CD14-positive monocyte (primary cell): ENCODE measurements at places on chromosomes 7 and 10.

DNA sequence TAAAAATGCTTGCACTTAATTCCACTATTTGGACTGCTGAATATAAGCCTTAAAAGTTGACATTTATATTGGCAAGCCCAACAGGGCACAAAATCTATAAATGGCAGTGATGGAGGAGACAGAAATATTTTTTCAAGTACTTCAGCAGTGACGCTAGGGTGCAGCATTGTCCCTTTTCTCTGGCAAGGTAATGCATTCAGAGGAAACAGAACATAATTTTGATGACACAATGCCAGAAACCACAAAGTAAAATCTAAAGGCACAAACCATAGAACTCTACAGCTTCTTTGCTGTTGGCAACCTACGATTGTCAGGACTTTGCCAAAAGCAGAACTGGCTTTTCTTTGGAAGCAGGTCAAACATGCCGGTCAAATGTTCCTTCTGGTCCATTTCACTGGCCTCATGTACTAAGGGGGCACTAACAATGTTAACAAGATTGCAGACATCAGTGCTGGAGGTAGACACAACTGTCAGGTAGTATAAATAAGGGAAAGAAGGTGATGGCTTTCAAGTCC, 30.9 kb upstream of the FAM133B start:
- H3K27ac ChIP-seq, result peak overlapping the region; percentile 75
- H3K36me3 ChIP-seq, result peaks cover 4% of the 10 kb centered on the region
- DNase-seq, result peak; percentile 85
- H3K27me3 ChIP-seq, result no peaks in the 10 kb centered on the region

- no peaks in the 10 kb centered on the region for H3K27me3 ChIP-seq
- no peak for DNase-seq
These were observed 77.4 kb downstream of the TAF3 start for GRCh38 chr10:7895699-7896090.

DNA sequence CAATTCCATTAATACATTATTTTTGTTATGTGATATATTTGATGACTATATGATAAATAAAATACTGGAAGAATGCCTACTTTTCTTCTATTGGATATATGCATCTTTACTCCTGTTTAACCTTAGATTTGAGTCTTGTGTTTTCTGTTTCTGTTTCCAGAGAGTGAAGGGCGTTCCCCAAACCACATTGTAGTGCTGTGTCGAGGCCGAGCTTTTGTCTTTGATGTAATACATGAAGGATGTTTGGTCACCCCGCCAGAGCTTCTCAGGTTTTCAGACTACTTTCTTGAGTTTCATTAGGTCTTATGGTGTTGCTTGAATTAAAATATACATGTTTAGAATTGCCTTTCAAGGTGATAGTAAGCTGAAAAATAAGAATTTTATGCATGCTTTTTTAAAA, 23.8 kb downstream of the CROT start:
- H3K36me3 ChIP-seq, result no peaks in the 10 kb centered on the region
- H3K4me1 ChIP-seq, result no peaks in the 10 kb centered on the region
- H3K27me3 ChIP-seq, result no peaks in the 10 kb centered on the region

GRCh38 chr10:88721392-88721791, 15.3 kb downstream of the LIPK start:
- H3K27ac ChIP-seq, result no peak overlapping the region
- H3K27me3 ChIP-seq, result no peaks in the 10 kb centered on the region
- peaks cover 12% of the 10 kb centered on the region for H3K4me1 ChIP-seq
- H3K4me3 ChIP-seq, result no peak overlapping the region

- no peak overlapping the region for H3K27ac ChIP-seq
- H3K27me3 ChIP-seq, result peaks cover 9% of the 10 kb centered on the region
- H3K4me1 ChIP-seq, result peaks cover 36% of the 10 kb centered on the region
- H3K4me3 ChIP-seq, result no peak overlapping the region
- no peak for DNase-seq
These were observed 1.7 kb upstream of the PFKP start for GRCh38 chr10:3065622-3066021.

GRCh38 chr10:7561216-7561893, 105.4 kb downstream of the ITIH5 start:
- no peak overlapping the region for H3K27ac ChIP-seq
- H3K27me3 ChIP-seq, result no peaks in the 10 kb centered on the region
- no peak for DNase-seq
- H3K36me3 ChIP-seq, result no peaks in the 10 kb centered on the region

GRCh38 chr10:51907361-51907760, 208.0 kb upstream of the CSTF2T start:
- H3K27me3 ChIP-seq, result no peaks in the 10 kb centered on the region
- no peaks in the 10 kb centered on the region for H3K36me3 ChIP-seq
- H3K4me1 ChIP-seq, result no peaks in the 10 kb centered on the region
- H3K27ac ChIP-seq, result no peak overlapping the region

- no peak overlapping the region for H3K4me3 ChIP-seq
- peaks cover 27% of the 10 kb centered on the region for H3K36me3 ChIP-seq
- H3K4me1 ChIP-seq, result peaks cover 9% of the 10 kb centered on the region
- no peak for DNase-seq
- no peaks in the 10 kb centered on the region for H3K27me3 ChIP-seq
These were observed 5.9 kb downstream of the RSU1 start for GRCh38 chr10:16811292-16811691.

DNA sequence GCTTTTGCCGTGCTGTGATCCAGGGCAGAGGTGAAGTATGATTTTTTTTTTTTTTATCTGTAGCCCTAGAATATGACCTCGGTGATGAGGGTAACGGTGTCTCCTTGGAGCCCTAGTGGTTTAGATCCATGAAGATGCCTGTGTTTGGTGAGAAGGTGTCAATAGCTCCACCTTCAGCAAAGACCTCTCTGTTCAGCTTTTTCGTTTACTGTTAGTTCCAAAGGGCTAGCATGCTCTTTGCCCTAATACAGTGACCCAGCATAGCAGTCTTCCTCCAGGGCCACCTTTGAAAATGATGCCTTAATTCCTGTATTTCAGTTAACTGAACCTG, 746 bp upstream of the MRPS16 start:
- H3K27me3 ChIP-seq, result no peaks in the 10 kb centered on the region
- H3K27ac ChIP-seq, result no peak overlapping the region
- DNase-seq, result no peak
- H3K4me3 ChIP-seq, result peak overlapping the region; percentile 68
- peaks cover 19% of the 10 kb centered on the region for H3K4me1 ChIP-seq

- DNase-seq, result no peak
- H3K4me3 ChIP-seq, result no peak overlapping the region
- H3K27me3 ChIP-seq, result no peaks in the 10 kb centered on the region
- no peak overlapping the region for H3K27ac ChIP-seq
These were observed 13.8 kb upstream of the POT1 start for GRCh38 chr7:124943472-124943871.

DNA sequence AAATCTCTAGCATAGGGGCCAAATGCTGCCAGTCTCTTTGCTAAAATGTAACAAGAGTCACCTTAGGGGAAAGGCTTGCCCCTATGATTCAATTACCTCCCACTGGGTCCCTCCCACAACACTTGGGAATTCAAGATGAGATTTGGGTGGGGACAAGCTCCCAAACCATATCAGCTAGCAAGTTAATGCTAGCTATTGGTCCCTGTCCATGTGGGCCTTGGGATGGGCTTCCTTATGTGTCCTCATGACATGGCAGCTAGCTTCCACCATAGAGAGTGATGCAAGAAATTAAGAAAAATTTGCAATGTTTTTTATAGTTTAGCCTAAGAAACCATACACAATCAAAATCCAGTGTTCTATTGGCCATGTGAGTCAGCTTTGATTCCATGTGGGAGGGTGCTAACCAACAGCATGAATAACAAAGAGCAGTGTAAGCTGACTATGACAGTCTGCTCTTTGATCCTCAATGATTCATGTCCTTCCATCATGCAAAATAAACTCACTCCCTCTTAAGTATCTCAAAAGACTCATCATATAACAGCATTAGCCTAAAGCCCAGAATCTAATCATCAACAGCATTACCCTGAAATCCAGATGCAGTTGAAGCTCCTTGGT, 21.7 kb upstream of the ZNF365 start:
- H3K36me3 ChIP-seq, result no peaks in the 10 kb centered on the region
- H3K27ac ChIP-seq, result no peak overlapping the region
- no peaks in the 10 kb centered on the region for H3K27me3 ChIP-seq
- no peak for DNase-seq

DNA sequence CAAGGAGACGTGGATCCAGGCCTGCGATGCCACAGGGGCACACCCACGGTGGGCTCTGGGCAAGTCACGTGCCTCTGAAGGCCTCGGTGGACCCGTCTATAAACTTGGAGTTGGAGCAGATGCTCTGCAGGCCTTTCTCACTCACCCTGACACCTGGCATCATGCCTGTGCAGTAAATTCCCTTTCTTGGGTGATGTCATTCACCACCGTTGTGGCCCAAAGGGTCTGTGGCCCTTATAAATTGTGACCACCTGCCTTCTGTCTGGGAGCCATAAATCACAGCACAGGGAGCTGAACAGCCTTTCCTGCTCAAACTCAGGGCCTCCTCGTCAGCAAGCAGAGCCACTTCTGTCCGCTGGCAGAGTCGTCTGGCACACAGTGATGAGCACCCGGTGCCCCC, 52.2 kb downstream of the GPAM start:
- H3K27me3 ChIP-seq, result no peaks in the 10 kb centered on the region
- no peaks in the 10 kb centered on the region for H3K36me3 ChIP-seq
- DNase-seq, result no peak
- no peak overlapping the region for H3K4me3 ChIP-seq
- no peaks in the 10 kb centered on the region for H3K4me1 ChIP-seq
- H3K27ac ChIP-seq, result no peak overlapping the region

DNA sequence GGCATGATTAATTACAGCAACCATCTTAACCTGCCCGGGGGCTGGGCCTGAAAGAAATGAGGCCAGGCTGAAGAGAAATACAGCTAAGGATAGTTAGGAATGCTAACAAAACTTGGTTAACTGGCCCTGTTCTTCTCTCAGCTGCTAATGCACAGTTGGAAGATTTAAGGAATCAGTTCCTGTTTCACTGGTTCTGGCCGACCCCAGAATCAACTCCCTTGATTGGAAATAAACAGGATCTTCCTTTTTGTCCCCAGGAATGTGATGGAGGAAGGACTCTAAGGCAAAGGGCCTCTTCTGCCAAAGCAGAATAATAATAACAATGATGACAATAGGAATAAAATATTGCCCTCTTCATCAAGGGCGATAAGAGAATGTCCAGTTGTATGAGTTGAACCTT, 3.5 kb upstream of the LRMDA start:
- no peak for DNase-seq
- no peak overlapping the region for H3K4me3 ChIP-seq
- H3K4me1 ChIP-seq, result peaks cover 65% of the 10 kb centered on the region
- no peak overlapping the region for H3K27ac ChIP-seq
- no peaks in the 10 kb centered on the region for H3K36me3 ChIP-seq

DNA sequence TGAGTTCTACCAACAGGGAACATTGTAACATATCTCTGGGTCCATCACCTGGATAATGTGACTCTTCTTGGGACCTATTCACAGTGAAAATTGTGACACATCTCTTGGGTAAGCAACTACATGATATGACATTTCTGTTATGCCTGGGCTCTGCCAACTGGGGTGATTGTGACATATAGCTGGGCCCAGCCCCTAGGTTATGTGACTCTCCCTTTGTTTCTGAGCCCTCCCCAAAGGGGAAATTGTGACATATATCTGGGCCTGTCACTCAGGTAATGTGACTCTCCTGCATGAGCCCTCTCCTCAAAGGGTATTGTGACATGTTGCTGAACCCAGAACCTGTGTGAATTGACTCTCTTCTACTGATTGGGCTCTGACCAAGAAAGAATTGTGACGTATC, 22.4 kb upstream of the ZNF107 start:
- no peak for DNase-seq
- H3K27me3 ChIP-seq, result no peaks in the 10 kb centered on the region
- H3K4me1 ChIP-seq, result no peaks in the 10 kb centered on the region
- no peak overlapping the region for H3K4me3 ChIP-seq

DNA sequence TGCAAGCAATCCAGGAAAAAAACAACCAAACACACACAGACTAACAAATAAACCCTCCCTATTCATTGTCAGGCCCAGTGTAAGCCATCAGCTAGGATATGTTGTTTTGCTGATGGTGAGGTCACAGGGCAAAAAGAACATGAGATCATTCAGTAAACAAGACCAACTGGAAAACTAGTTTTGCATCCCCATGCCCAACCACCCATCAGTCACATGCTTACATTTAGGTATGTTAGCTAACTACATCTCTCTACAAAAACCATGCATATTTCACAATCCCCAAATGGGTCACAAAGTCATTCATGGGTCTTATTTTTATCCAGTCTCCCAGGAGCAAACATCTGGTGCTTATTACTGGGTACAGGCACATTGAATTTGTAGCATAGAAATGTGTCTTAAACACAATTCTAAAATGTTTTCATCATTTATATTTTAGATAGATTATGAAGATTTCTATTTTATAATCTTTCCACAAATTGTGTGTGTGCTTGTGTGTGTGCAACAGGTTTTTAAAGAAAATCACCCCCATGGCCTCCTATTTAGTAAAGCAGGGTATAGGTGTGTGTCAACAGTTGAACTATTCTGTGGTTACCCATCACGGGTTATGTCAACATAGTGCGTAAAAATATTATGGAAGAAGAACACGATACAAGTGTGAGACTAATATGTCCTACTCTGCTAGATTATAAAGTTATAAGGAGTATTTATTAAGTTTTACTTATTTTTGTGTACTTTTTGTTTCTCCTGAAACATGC, 103.8 kb upstream of the AKR1E2 start:
- DNase-seq, result no peak
- no peaks in the 10 kb centered on the region for H3K27me3 ChIP-seq
- no peak overlapping the region for H3K4me3 ChIP-seq
- H3K4me1 ChIP-seq, result no peaks in the 10 kb centered on the region
- H3K36me3 ChIP-seq, result no peaks in the 10 kb centered on the region

DNA sequence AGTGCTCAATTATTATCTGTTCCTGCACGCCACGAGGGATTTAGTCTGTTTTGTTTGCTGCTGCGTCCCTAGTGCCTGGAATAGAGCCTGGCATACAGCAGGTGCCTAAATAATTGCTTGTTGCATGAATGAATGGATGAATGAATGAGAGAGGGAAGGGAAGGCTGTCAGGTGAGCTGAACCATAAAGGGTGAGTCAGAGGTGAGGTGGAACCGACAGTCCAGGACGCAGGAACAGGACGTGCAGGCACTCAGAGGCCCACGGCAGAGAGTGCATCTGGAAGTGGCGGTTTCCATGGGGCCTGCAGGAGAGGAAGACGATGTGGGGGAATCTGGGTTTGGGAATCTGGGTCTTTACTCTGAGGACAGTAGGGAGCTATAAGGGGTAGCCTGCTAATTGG, 17.7 kb upstream of the PPIF start:
- no peak overlapping the region for H3K27ac ChIP-seq
- no peaks in the 10 kb centered on the region for H3K27me3 ChIP-seq
- DNase-seq, result no peak
- H3K4me3 ChIP-seq, result no peak overlapping the region
- peaks cover 22% of the 10 kb centered on the region for H3K4me1 ChIP-seq

- H3K4me3 ChIP-seq, result no peak overlapping the region
- no peaks in the 10 kb centered on the region for H3K27me3 ChIP-seq
- no peaks in the 10 kb centered on the region for H3K4me1 ChIP-seq
- H3K27ac ChIP-seq, result no peak overlapping the region
- no peaks in the 10 kb centered on the region for H3K36me3 ChIP-seq
These were observed 24.5 kb upstream of the GTF2IRD1 start for GRCh38 chr7:74429153-74429747.

DNA sequence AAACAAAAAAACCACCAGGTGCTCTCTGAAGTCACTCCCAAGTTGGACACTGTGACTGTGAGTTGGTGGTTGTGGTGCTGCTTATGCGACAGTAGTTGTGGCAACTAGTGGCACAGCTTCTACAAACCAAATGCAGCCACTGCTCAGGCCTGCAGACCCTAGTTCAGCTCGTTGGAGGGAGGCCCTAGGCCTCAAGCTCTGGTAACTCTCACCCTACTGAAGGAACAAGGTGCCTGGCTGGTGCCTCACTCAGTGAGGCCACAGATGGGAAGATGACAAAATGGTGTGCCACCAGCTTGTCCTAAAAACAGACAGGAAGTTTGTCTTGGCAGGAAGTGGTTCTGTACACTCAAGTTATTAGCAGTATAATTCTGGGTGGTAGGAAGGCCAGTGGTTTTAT, 45.3 kb upstream of the RAPGEF5 start:
- no peak overlapping the region for H3K4me3 ChIP-seq
- H3K27me3 ChIP-seq, result no peaks in the 10 kb centered on the region
- no peak overlapping the region for H3K27ac ChIP-seq
- no peak for DNase-seq
